ENCODE measurements at places on chromosomes 13 and 19. TPM values are rescaled to one million over a fixed set of nuclear protein-coding genes. Genes with fewer than 3 reads are reported as not detected.

The CNFN gene
- not detected for total RNA-seq

The ZNF30 gene
- total RNA-seq = 3.7 TPM

The ZNF730 gene
- total RNA-seq = 2.0 TPM

The PEAK3 gene
- 0.06 TPM for total RNA-seq

The DAND5 gene
- total RNA-seq = 0.06 TPM

The ELAVL3 gene
- total RNA-seq = not detected

The NEK5 gene
- total RNA-seq = not detected

The TEX29 gene
- not detected for total RNA-seq

The TEX26 gene
- not detected for total RNA-seq

The RDH8 gene
- total RNA-seq = not detected

The CGB7 gene
- total RNA-seq = not detected

The NLRP12 gene
- total RNA-seq = 0.31 TPM

The CPAMD8 gene
- not detected for total RNA-seq

The PTPRS gene
- total RNA-seq = 47.4 TPM

The ZIC2 gene
- total RNA-seq = 0.27 TPM

The FUT1 gene
- not detected for total RNA-seq

The FCAR gene
- total RNA-seq = not detected

The KASH5 gene
- total RNA-seq = not detected

The ZSWIM9 gene
- 0.84 TPM for total RNA-seq

The ZNF460 gene
- total RNA-seq = 29.7 TPM

The NECTIN2 gene
- 42.0 TPM for total RNA-seq

The IL17D gene
- 0.43 TPM for total RNA-seq

The CD22 gene
- total RNA-seq = 1.9 TPM

The LAIR1 gene
- 0.46 TPM for total RNA-seq

The PRODH2 gene
- total RNA-seq = not detected

The ACP7 gene
- not detected for total RNA-seq

The TNNI3 gene
- not detected for total RNA-seq

The STOML3 gene
- total RNA-seq = not detected

The CA11 gene
- total RNA-seq = 8.3 TPM

The UPF3A gene
- 6.8 TPM for total RNA-seq
